SJCRH30 (cell line): ENCODE measurements at places on chromosomes 7 and 10. TPM values are rescaled to one million over a fixed set of nuclear protein-coding genes. Genes with fewer than 3 reads are reported as not detected.

GRCh38 chr7:116713918-116714317, 41.9 kb downstream of the MET start:
- H3K27ac ChIP-seq, result no peak overlapping the region
- no peak overlapping the region for H3K4me3 ChIP-seq
- H3K4me1 ChIP-seq, result peaks cover 20% of the 10 kb centered on the region
- no peak for DNase-seq

DNA sequence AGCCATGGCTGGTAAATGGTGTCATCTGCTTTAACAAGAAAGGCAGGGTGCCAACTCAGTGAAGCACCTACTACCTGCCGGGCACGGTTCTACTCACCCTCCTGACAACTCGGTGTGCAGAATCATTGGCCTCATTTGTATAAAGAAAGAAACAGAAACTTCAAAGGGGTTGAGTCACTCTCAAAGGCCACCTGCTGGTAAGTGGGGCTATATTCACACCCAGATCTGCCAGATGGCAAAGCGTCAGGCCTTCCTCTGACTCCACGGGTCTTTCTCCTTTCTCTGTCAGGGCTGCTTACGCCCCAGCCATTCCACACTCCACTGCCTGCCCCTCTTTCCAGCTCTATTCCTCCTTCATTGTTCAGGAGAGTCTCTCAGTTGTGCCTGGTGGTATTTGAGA, 309.2 kb downstream of the GFRA1 start:
- H3K4me3 ChIP-seq, result no peak overlapping the region
- no peaks in the 10 kb centered on the region for H3K27me3 ChIP-seq
- no peaks in the 10 kb centered on the region for H3K4me1 ChIP-seq
- no peak for DNase-seq

GRCh38 chr7:72446591-72447462, 34.7 kb upstream of the CALN1 start:
- peaks cover 4% of the 10 kb centered on the region for H3K27me3 ChIP-seq
- H3K36me3 ChIP-seq, result no peaks in the 10 kb centered on the region
- no peak overlapping the region for H3K27ac ChIP-seq
- 0 out of 2 replicates have a peak, but pooled peaks cover 6% of the 10 kb centered on the region for H3K4me1 ChIP-seq
- peak overlapping the region; percentile 14; the same call in 1 of the 2 replicates for H3K4me3 ChIP-seq
- peak; percentile 19 for DNase-seq

- no peak overlapping the region for H3K27ac ChIP-seq
- H3K4me3 ChIP-seq, result no peak overlapping the region
- H3K36me3 ChIP-seq, result peaks cover 3% of the 10 kb centered on the region
- no peaks in the 10 kb centered on the region for H3K27me3 ChIP-seq
- peaks cover 5% of the 10 kb centered on the region; the same call in 1 of the 2 replicates for H3K4me1 ChIP-seq
Measured at GRCh38 chr7:106110238-106110560, 1.9 kb downstream of the SYPL1 start.

ATOH7 gene
- total RNA-seq, result 0.13 TPM in 1 of 2 replicates, not detected in the other

DNA sequence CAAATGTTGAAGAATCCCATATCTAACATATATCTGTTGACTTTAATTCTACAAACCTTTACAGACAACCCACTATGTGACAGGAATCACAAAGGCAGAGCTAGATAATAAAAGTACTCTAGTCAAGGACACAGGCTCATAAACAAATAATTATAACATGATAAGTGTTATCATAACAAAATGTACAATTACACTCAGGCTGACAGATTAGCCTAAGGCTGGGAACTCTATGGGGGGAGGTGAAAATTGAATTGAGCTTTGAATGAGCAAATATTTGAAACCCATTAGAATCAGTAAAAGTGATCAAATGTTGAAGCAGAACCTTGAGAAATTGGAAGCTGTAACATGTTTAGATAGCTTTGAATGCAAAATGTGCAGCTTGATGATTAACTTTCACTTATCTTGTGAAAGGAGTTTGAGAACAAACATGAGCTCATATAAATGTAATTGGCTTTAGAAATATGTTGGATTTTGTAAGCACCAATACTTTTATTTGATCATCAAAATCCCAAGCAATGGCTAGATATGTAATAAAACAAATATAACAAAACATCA, 970.2 kb downstream of the SORCS3 start:
- no peaks in the 10 kb centered on the region; the same call in 1 of the 2 replicates for H3K27me3 ChIP-seq
- no peak overlapping the region for H3K4me3 ChIP-seq
- H3K4me1 ChIP-seq, result no peaks in the 10 kb centered on the region
- no peak for DNase-seq

DNA sequence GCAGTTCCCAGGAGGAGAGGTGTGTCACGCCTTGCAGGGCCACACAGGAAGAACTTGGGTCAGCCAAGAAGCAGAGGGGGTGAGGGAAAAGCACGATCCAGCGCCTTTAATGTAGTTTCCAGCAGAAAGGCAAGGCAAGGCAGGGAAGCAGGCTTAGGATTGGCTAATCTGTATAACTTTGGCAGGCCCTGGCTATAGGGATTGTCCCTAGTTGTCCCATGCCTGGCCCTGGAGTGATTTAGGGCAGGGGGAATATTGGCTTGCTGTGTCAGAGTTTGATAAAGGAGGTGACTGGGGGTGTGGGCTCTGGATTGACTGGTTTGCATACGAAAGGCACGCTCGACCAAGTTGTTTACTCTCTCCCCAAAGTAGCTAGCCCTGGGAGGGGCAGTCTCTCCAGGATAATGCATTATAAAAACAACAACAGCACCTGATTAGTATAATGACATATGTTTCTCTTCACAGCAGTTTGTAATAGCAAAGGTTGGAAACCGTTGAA, 44.5 kb downstream of the RBM28 start:
- no peaks in the 10 kb centered on the region for H3K27me3 ChIP-seq
- H3K4me1 ChIP-seq, result no peaks in the 10 kb centered on the region
- no peaks in the 10 kb centered on the region; the same call in 1 of the 2 replicates for H3K36me3 ChIP-seq

DNA sequence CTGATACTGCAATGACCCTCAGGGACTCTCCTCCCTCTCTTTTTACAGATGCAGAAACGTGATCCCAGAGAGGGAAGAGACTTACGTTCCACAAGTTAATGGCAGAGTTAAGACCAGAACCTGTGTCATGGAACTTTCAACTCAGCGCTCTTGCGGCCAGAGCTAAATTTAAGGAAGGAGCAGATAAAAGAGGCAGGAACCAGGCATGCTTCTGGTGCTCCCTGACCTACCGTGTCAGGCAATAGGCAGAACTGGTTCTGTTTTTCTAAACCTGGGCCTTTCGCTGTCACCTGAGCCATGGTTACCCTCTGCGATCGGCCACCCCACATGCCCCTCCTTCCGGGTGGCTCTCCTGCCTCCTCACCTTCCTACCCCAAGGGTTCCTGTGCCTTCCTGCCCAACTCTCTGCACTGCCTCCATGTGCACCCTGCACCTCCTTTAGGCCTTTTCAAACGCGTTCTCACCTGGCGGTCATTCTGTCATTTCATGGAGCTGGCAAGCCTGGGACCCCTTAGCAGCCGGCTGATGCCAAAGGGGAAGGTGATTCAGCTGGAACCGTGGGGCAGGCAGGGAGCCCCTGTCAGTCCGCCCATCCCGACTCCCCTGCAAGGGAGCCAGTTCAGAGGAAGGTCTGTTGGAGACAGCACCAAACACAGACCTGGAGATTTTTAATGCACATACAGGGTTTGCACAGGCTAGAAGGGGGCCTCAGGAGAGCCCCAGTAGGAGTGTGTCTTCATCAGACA, 7.7 kb upstream of the GBX1 start:
- H3K27me3 ChIP-seq, result no peaks in the 10 kb centered on the region; the same call in 1 of the 2 replicates
- H3K4me3 ChIP-seq, result no peak overlapping the region
- H3K4me1 ChIP-seq, result no peaks in the 10 kb centered on the region
- H3K27ac ChIP-seq, result no peak overlapping the region

GRCh38 chr7:107372298-107372697, 97.6 kb upstream of the GPR22 start:
- peaks cover 3% of the 10 kb centered on the region for H3K36me3 ChIP-seq
- no peak overlapping the region for H3K27ac ChIP-seq
- no peak overlapping the region for H3K4me3 ChIP-seq

DNA sequence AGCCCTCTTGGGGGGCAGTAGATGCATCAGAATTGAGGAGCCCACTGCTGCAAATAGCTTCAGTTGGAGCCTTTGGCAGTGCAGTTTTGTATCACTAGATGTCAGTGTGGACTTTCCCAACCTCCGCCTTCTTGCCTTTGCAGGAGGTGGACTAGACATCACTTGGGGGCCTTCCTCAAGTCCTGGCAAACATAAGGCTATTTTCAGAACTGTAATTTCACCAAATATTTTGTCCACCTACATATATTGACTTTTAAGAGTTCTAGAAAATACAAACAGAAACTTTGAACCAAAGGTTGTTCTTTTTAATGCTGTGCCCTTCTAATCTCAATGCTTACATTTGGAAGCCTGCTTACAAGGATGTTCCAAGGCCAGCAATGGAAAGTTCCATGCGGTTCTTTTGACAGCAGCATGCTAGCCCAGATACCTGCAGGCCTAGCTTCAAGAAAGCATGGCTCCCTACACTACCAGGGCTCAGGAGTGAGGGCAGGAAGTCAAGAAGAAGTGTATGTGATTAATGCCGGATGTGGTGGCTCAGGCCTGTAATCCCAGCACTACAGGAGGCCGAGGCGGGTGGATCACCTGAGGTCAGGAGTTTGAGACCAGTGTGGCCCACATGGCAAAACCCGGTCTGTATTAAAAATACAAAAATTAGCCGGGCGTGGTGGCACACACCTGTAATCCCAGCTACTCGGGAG, 8.0 kb upstream of the ZNRF2 start:
- H3K27me3 ChIP-seq, result no peaks in the 10 kb centered on the region
- H3K4me3 ChIP-seq, result no peak overlapping the region
- H3K4me1 ChIP-seq, result peaks cover 20% of the 10 kb centered on the region
- DNase-seq, result peak; percentile 83

- no peaks in the 10 kb centered on the region for H3K4me1 ChIP-seq
- no peak for DNase-seq
- no peak overlapping the region for H3K27ac ChIP-seq
- H3K4me3 ChIP-seq, result no peak overlapping the region
- peaks cover 25% of the 10 kb centered on the region; the same call in 1 of the 2 replicates for H3K36me3 ChIP-seq
- H3K27me3 ChIP-seq, result no peaks in the 10 kb centered on the region
Measured at GRCh38 chr10:106682175-106682574, 482.3 kb downstream of the SORCS1 start.

GRCh38 chr10:101292194-101293006, 61.6 kb upstream of the BTRC start:
- H3K4me1 ChIP-seq, result peaks cover 63% of the 10 kb centered on the region
- H3K36me3 ChIP-seq, result no peaks in the 10 kb centered on the region
- no peaks in the 10 kb centered on the region for H3K27me3 ChIP-seq

GRCh38 chr7:21869785-21870402, 75.8 kb downstream of the CDCA7L start:
- no peaks in the 10 kb centered on the region for H3K27me3 ChIP-seq
- no peak overlapping the region for H3K27ac ChIP-seq
- no peaks in the 10 kb centered on the region for H3K4me1 ChIP-seq
- H3K4me3 ChIP-seq, result no peak overlapping the region

MYPN gene
- 0.13 and 0.40 TPM in 2 replicates for total RNA-seq

DNA sequence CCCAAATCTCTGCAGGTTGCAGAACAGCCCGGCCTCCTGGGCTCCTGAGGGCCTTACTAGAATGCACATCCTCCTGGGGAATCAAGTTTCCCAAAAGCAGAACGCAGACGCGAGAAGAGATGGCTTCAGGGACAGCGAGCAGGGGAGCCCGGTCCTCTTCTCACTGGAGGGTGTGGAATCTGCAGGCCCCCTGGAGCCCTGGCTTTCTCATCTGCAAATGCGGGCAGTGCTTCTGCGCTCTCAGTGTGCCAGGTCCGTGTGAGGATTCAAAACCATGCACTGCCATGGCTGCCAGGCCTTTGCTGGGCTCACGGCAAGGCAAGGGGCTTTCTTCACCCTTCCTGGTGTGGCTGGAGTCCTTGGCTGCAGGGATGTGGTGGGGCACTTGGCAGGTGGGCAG, 330.9 kb upstream of the MKI67 start:
- no peaks in the 10 kb centered on the region for H3K27me3 ChIP-seq
- H3K4me3 ChIP-seq, result no peak overlapping the region
- no peak for DNase-seq
- H3K36me3 ChIP-seq, result no peaks in the 10 kb centered on the region
- H3K4me1 ChIP-seq, result no peaks in the 10 kb centered on the region

- H3K4me3 ChIP-seq, result no peak overlapping the region
- no peak for DNase-seq
- no peaks in the 10 kb centered on the region for H3K4me1 ChIP-seq
- no peaks in the 10 kb centered on the region for H3K36me3 ChIP-seq
- no peaks in the 10 kb centered on the region for H3K27me3 ChIP-seq
Measured at GRCh38 chr7:15178065-15178464, 275.5 kb upstream of the DGKB start.

DNA sequence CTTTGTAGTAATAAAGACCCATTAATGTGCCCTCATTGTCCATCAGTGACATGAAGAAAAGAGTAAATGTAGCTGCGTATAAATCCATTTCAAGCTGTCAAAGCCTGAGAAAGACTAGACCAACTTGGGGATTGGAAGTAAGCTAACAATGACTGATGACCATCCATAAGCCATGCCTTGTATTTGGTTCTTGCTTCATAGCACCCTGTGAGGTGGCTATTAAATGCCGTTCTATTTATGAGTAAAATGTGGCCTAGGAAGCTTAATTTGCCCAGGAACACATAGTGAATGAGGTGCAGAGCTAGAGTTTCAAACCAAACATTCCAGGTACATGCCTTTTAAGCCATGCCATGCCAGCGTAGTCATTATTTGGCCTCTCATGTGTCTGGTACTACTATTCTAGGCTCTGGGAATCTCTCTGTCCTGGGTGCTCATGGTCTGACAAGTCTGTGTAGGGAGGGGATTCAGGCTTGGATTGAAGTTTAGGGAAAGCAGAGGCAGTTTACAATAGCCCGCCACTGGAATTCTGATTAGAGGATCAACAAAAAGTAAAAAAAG, 92.1 kb downstream of the ZNF277 start:
- no peak overlapping the region for H3K4me3 ChIP-seq
- H3K4me1 ChIP-seq, result peaks cover 4% of the 10 kb centered on the region
- H3K27ac ChIP-seq, result no peak overlapping the region
- no peak for DNase-seq
- H3K36me3 ChIP-seq, result peaks cover 5% of the 10 kb centered on the region; the same call in 1 of the 2 replicates

DNA sequence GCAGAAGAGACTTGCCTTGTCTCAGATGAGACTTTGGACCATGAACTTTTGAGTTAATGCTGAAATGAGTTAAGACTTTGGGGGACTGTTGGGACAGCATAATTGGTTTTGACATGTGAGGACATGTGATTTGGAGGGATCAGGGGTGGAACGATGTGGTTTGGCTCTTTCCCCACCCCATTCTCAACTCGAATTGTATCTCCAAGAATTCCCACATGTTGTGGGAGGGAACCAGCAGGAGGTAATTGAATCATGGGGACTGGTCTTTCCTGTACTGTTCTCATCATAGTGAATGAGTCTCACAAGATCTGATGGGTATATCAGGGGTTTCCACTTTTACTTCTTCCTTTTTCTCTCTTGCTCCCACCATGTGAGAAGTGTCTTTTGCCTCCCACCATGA, 229.7 kb upstream of the KCND2 start:
- no peaks in the 10 kb centered on the region for H3K36me3 ChIP-seq
- H3K4me3 ChIP-seq, result no peak overlapping the region
- H3K4me1 ChIP-seq, result no peaks in the 10 kb centered on the region
- H3K27me3 ChIP-seq, result 0 out of 2 replicates have a peak, but pooled peaks cover 4% of the 10 kb centered on the region
- H3K27ac ChIP-seq, result no peak overlapping the region
